ENCODE measurements at places on chromosomes 1 and 21. TPM values are rescaled to one million over a fixed set of nuclear protein-coding genes. Genes with fewer than 3 reads are reported as not detected.

Gene ANKRD34A
- 0.51 TPM for total RNA-seq

Gene TINAGL1
- 56.0 TPM for total RNA-seq

Gene SPRR2B
- not detected for total RNA-seq

Gene OR6K3
- total RNA-seq, result not detected

Gene OR2L5
- not detected for total RNA-seq

Gene RUNX3
- total RNA-seq, result 0.62 TPM

Gene S100A14
- total RNA-seq, result 40.9 TPM

Gene ELAVL4
- 0.41 TPM for total RNA-seq

Gene SYT6
- 0.10 TPM for total RNA-seq

Gene ADAMTS1
- 51.5 TPM for total RNA-seq

Gene TMPRSS3
- total RNA-seq, result 0.21 TPM

Gene REN
- not detected for total RNA-seq

Gene IQCC
- 2.7 TPM for total RNA-seq

Gene SLAMF1
- 0.21 TPM for total RNA-seq

Gene IL19
- total RNA-seq, result not detected

Gene RGS4
- total RNA-seq, result 3.9 TPM

Gene PRKACB
- 36.7 TPM for total RNA-seq

Gene ARMH1
- 1.6 TPM for total RNA-seq

- DNase-seq, result no peak
These were observed 50.0 kb downstream of the HHAT start for GRCh38 chr1:210378736-210379135.

DNA sequence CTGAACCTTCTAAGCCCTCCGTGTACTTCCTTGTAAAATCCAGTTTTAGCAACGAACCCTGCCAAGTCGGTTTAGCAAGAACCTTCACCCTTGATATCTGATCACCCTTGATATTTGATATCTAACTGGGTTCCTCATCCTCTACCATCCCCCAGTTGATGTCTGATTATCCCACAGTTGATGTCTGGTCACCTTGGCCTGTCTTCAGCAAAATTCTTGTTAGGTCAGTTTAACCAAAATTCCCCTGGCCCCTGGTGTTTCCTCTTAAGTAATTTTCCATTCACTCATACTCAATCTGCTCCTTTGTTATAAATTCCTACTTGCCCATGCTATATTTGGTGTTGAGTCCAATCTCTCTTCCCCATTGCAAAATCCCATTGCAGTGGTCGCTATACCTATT is 114.5 kb upstream of the ZNHIT6 start:
- no peak for DNase-seq

DNA sequence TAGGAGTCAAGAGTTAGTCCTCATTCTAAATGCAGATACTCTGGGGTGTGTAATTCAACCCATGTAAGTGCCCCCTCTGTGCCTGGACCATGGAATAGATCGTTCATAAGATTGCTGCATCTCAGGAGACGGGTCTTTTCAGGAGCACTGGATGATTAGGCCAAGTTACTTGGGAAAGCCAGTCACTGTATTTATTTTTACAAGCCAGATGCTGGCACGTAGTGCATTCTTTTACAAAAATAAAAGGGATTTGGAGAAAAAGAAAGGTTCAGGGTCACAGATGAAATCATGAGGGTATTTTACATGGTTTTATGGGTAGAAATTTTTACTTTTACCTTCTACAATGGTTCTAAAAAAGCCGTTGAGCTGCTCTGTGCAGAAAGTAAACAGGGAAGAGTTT is 102.6 kb upstream of the UBE2U start:
- DNase-seq, result no peak

DNA sequence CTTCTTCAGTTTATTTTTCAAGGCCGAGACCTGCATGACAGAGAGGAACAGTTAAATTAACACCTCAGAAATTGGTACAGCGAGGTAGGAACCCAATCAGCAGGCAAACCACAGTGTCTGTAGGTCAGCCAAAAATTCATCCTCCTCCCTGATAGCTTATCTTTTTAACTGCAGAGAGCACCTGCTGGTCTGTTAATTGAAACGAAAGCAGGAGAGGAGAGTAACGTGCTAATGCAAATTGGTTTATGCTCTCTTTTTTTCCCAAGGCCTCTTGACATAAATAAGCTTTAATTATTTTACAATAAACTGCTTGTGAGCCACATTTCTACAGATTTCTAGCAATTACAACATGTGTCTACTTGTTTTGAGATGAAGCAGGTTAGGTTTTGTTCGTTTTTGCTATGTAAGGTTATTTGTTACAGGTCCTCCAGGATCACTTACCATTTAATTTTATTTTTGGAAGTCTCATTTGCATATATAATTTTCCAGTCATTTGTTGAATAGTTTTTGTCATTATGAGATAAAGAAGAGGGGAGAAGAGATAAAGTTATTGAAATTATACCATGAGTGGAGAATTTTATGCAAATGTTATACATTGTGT is 179.9 kb downstream of the DENND1B start:
- DNase-seq, result no peak

GRCh38 chr1:63134501-63135173 is 187.7 kb upstream of the FOXD3 start:
- DNase-seq, result no peak

DNA sequence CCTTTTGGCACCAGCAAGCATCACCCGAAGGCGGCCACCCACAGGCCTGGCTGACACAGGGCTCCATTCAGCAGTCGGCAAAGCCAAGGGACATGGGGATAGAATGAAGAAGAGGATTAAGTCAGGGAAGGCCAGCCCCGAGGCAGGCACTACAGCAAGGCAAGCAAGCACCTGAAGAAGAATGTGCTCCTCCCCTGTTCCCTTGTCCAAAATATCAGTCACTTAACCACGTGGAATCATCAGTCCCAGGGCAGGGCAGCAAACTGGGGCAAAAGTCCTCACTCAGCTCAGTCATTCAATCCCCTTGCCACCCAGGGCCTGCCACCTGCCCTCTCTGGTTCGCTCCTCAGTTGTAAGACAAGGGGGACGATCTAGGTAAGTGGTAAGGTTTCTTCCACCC is 9.3 kb downstream of the KANK4 start:
- DNase-seq, result no peak

DNA sequence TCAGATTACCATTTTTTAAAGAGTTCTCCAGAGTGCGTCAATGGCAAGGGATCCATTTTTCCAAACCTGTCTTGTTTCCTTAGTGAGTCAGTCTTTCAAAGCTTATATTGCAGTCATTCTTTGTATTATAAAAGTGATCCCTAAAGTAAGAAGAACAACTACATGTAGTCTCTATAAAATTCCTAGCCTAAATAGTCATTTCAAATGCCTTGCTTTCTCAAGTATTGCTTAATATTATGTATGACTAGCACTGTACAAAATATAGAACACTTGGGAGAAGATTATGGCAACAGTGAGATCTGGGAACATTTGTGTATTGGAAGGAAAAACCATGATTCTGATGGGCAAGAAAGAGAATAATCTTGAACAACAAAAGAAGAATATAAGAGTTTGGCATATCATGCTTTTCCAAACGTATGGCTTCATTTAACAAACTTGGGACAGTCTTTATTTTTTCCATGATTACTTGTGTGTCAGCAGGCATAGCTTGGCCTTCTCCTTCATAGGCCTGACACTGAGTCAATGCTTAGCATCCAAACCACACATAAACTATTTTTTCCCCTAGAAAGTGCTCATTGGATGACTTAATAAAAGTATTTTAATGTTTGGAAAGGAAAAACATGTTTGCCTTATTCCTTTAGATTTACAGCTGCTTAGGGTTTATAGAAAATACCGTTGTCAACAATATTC is 547.4 kb downstream of the LTN1 start:
- no peak for DNase-seq

DNA sequence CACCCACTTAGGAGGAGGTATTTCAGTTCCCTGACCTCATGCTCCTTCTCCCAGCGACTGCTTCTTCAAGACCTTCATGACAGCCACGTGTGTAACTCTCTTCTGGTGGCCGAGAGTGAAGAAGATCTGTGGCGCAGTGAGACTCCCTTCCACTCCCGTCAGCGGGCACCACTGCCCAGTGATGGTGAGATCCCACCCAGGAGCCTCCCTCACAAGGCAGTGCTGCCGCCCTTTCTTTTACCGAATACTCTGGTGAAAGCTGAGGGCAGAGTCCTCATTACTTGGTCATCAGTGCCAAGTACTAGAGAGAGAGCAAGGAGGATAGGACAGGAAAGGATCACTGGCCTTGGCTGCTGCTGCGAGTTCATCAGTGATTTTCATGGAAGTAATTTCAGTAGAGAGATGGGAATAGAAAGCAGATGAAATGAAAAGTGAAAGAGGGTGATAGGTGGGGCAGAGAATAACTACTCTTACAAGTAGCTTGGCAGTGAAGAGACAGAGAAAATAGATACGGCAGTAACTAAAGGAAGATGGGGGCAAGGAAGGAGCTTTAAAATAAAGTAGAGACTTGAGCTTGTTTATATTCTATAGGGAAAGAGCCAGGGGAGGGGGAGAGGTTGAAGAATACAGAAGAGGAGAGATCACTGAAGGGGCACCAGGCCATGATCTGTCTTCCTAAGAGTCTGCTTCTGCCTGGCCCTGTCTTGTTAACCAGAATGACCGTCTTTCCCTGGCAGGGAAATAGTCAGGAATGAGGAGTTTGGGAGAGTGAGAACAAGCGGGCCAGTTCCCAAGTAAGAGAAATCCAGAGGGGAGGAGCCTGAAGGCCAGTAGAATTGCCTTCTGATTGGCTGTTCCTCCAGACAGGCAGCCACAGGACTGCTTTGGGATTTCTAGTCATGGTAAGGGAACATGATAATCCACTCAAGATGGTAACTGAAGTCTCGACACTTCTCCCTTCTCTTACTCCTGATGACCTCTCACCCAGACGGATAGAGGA is 18.3 kb downstream of the HYI start:
- peak; percentile 41 for DNase-seq

DNA sequence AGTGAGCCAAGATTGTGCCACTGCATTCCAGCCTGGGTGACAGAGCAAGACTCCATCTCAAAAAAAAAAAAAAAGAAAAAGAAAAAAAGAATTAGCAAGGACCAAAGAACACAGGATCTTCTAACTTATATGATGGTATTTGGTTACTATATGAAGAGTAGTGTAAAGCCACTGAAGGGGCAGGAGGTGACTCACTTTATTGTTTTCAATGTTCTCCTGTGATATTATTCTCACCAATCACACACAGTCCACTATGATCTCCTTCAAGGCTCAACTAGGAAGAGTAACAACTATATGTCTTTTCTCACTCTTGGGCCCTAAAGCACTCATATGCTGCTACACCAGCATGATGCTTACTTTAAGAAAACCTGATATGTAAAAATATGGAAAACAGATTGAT is 26.7 kb downstream of the RC3H1 start:
- no peak for DNase-seq

DNA sequence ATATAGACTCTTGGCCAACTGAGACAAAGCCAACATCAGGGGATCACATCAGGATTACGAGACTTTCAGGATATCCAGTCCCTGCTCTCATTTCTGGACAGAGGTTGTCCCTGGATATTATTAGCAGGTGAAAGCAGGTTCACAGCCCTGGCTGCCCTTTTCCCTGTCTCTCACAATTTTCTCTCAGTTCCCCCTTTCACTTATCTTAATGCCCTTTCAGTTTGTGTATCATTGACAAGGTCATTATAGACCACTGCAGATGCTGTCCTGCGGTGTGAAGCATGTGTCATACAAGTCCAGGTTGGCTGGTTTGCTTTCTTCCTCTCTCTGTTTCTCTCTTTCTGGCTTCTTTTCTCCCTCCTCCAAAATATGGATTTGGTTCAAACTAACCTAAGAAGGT is 2.1 kb upstream of the KLHDC9 start:
- no peak for DNase-seq

DNA sequence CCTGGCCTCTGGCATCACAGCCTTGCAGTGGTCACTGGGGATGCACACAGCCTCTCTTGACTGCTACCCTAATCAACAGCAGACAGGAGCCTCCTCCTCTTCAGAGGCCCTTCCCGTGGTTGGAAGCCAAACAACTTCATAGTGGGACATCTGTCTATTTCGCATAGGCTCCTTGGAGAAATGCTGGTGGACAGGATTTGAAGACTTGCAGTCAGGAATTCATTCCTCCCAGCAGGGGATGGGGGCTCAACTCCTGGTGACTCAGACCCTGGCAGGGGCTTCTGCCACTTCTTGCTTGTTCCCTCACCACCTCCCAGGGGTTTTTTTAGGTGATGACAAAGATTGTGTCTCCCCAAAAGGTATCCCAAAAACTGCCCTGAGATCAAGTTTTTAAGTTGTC is 191.7 kb upstream of the CAMK1G start:
- DNase-seq, result no peak

GRCh38 chr1:231931846-231932454 is 305.4 kb downstream of the DISC1 start:
- DNase-seq, result no peak

DNA sequence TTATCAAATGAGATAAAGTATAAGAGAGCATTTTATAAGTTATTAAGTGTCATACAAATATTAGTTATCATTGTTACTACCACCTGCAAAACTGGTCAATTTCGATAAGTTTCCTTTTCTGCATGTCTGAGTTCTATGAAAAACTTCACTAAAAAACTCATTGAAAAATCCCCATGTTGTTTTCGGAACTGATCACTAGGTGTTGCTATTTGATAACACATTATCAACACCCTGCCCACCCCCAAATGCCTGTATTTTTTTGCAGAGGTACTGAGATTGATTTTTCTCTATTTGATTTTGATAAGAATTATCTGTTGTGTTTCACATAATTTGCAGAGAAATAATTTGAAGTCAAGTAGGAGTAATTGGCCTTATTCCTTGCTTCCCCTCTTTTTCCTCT is 22.1 kb upstream of the DISP1 start:
- DNase-seq, result peak; percentile 68

GRCh38 chr1:78153092-78153736 is 107.4 kb downstream of the GIPC2 start:
- no peak for DNase-seq

- peak; percentile 58 for DNase-seq
These were observed at the start of gene ABCG1 for GRCh38 chr21:42218836-42219605. ABCG1 (plus strand) TSS chr21:42219140; CDS start chr21:42219263, 123 bp downstream.

DNA sequence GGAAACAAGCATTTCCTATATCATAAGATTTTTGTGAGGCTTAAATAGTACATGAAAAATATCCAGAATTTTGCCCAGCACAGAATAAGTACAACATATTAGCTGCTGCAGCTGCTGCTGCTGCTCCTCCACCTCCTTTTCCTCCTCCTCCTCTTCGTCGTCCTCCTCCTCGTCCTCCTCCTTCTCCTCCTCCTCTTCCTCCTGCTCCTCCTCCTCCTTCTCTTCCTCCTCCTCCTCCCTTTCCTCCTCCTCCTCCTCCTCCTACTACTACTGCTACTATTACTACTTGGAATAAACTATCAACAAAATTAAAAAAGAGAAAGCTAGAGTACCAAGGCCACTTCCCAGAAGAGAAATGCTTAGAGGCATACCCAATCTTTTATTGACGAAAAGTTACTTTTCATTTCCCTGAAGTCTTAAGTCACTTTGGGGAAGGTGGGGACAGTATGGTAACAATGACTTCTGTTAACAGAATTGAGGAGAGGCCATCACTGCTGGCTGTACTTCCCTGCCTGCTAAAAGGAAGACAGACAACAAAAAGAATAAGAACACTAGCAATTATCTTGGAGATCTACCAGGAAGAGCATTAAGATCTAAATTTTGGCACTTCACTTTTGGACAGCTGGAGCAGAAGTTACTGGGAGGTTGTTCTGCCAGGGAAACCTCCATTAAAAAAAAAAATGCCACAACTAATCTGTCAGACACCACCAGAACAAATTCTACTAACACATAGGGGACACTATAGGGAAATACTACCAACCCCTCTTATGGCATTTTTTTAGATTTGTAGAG is 7.1 kb downstream of the DENND1B start:
- DNase-seq, result peak; percentile 68

GRCh38 chr21:36783612-36784374 is 84.9 kb downstream of the SIM2 start:
- no peak for DNase-seq

GRCh38 chr1:18352636-18353265 is 128.0 kb upstream of the KLHDC7A start:
- DNase-seq, result peak; percentile 4

- DNase-seq, result no peak
These were observed 10.7 kb downstream of the AKIRIN1 start for GRCh38 chr1:39001516-39002421.
